Upper lobe of right lung (tissue), 1 donor: ENCODE measurements at places on chromosomes 4 and X. TPM values are rescaled to one million over a fixed set of nuclear protein-coding genes. Genes with fewer than 3 reads are reported as not detected.

GRCh38 chrX:13377550-13377934 lies 57.7 kb upstream of the ATXN3L start:
- DNase-seq: no peak
- peak overlapping the region; percentile 36 for H3K27ac ChIP-seq
- no peaks in the 10 kb centered on the region for H3K27me3 ChIP-seq
- H3K4me1 ChIP-seq: no peaks in the 10 kb centered on the region
- no peak overlapping the region for H3K4me3 ChIP-seq
- H3K36me3 ChIP-seq: no peaks in the 10 kb centered on the region

DNA sequence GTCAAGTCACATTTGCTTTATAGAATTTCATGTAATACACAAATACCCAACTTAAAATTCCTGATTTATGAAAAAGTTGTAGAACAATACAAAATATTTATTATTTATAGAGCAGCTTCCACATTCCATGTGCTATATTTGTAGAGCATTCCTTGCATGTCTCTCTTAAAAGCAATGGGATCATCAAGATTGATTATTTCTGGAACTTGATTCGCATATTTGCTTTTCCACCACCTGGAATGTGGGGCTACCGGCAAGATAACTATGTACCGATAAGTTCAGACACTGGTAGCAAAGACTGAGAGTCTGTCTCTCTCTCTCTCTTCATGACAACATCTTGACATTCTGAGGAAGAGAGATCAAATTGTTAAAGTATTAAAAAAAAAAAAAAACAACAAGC lies 59.3 kb downstream of the MAPK10 start:
- no peaks in the 10 kb centered on the region for H3K36me3 ChIP-seq
- no peak for DNase-seq
- H3K4me3 ChIP-seq: no peak overlapping the region
- H3K27ac ChIP-seq: no peak overlapping the region
- H3K27me3 ChIP-seq: no peaks in the 10 kb centered on the region
- H3K4me1 ChIP-seq: no peaks in the 10 kb centered on the region

DNA sequence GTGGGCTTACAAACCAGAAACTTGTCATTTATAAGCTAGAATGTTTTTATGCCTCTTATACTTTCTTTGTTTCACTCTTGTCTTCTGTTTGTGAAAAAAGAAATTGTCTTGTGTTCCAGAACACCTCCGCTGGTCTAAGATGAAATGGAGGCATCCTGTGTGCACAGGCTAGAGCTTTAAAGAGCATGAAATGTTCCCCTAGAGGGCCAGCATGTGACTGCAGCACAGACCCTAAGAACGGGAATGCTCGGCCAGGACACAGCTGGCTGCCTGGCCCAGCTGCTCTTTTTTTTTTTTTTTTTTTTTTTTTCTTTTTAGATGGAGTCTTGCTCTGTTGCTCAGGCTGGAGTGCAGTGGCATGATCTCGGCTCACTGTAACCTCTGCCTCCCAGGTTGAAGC lies 33.6 kb downstream of the SETD7 start:
- no peak overlapping the region for H3K27ac ChIP-seq
- no peak for DNase-seq
- H3K4me3 ChIP-seq: no peak overlapping the region
- no peaks in the 10 kb centered on the region for H3K27me3 ChIP-seq
- H3K4me1 ChIP-seq: no peaks in the 10 kb centered on the region
- H3K36me3 ChIP-seq: peaks cover 90% of the 10 kb centered on the region

DNA sequence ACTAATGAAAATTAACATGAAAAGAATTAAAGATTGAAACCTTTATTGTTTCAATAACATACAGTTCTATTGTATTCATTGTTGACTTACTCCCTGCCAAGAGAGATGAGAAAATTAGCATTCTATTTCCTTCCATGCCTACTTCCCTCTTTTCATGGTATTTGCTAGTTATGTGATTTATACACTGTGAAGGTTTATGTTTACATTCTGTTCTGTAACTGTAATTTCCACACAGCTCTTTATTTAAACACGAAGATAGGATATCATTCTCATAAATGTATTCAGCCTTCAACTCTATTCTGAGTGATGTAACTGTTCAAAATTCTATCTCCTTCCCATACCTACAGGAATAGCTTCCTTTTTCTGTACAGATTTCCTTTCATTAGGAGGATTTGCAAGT lies 6.6 kb downstream of the CCDC110 start:
- no peaks in the 10 kb centered on the region for H3K36me3 ChIP-seq
- no peak overlapping the region for H3K27ac ChIP-seq
- H3K4me1 ChIP-seq: no peaks in the 10 kb centered on the region
- H3K27me3 ChIP-seq: no peaks in the 10 kb centered on the region

DNA sequence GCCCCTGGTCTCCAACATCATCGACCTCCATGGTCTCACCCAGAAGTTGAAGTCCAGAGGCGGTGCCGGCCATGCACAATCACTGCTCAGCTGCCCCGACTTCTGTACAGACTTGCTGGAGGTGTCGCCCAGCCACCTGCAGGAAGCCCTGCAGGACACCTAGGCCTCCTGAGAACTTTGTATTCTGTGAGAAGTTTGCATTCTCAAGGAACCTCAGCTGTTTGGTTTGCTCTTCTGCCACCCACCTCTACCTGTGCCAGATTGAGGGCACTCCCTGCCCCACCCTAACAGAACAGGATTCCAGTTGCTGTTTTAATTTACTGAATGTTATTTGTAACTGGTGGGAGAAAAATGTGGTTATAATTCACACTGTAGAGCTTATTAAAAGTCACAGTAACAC lies 46.8 kb downstream of the TRIM61 start:
- H3K4me3 ChIP-seq: no peak overlapping the region
- H3K4me1 ChIP-seq: no peaks in the 10 kb centered on the region

GRCh38 chr4:75172551-75172950 lies 239.6 kb downstream of the PARM1 start:
- no peak overlapping the region for H3K27ac ChIP-seq
- no peak overlapping the region for H3K4me3 ChIP-seq
- no peak for DNase-seq
- H3K36me3 ChIP-seq: no peaks in the 10 kb centered on the region

GRCh38 chr4:26907731-26908599 lies 47.3 kb downstream of the STIM2 start:
- peaks cover 21% of the 10 kb centered on the region for H3K4me1 ChIP-seq
- H3K27me3 ChIP-seq: no peaks in the 10 kb centered on the region
- no peaks in the 10 kb centered on the region for H3K36me3 ChIP-seq
- H3K4me3 ChIP-seq: no peak overlapping the region
- DNase-seq: no peak

DNA sequence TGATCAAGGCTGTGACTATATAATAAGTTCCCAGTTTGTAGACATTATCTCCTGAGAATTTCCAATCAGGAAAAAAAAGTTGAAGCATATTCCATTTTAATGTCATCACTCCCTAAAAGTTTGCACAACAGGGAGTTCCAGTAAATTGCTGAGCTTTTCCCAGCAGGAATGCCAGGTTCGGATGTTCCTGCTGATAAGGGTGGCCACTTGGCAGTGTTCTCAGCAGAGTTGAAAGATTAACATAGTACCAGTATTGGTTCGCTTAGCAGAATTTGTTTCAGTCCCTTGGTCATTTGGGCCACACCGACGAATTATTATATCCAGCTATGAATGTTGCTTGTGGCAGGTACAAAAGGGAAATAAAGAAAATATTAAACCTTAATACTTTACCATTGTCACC lies 5.2 kb upstream of the CXCL2 start:
- H3K36me3 ChIP-seq: no peaks in the 10 kb centered on the region
- no peak overlapping the region for H3K4me3 ChIP-seq
- no peak overlapping the region for H3K27ac ChIP-seq
- peaks cover 7% of the 10 kb centered on the region for H3K4me1 ChIP-seq
- DNase-seq: no peak

- H3K27ac ChIP-seq: no peak overlapping the region
- no peak for DNase-seq
- no peaks in the 10 kb centered on the region for H3K4me1 ChIP-seq
- H3K27me3 ChIP-seq: no peaks in the 10 kb centered on the region
- no peak overlapping the region for H3K4me3 ChIP-seq
- H3K36me3 ChIP-seq: no peaks in the 10 kb centered on the region
Measured at GRCh38 chr4:11748164-11748872, 319.6 kb upstream of the HS3ST1 start.

DNA sequence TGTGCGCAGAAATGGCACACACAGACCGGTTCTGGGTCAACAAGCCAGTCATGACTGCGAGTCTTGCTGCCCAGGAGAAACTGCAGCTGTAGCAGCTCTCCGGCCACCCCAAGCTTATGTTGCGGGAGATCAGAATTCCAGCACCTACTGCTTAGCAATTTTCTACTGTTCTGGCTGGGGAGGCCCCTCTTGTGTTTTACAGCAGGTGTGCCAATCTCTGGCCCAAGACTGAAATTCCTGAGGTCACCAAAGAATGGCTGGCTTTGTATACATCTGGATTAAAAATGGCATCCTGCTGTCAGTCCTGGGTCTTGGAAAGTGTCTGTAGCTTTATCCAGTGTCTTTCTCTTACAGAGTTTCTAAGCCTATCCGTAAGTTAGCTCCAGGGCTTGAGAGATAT lies 68.9 kb upstream of the TRAM1L1 start:
- H3K27me3 ChIP-seq: no peaks in the 10 kb centered on the region
- no peaks in the 10 kb centered on the region for H3K36me3 ChIP-seq
- no peak for DNase-seq
- H3K4me3 ChIP-seq: no peak overlapping the region
- H3K4me1 ChIP-seq: no peaks in the 10 kb centered on the region
- H3K27ac ChIP-seq: no peak overlapping the region

GRCh38 chrX:18542905-18543304 lies 117.5 kb downstream of the CDKL5 start:
- H3K27me3 ChIP-seq: no peaks in the 10 kb centered on the region
- no peak overlapping the region for H3K4me3 ChIP-seq
- no peak for DNase-seq
- H3K36me3 ChIP-seq: no peaks in the 10 kb centered on the region
- H3K4me1 ChIP-seq: no peaks in the 10 kb centered on the region

DNA sequence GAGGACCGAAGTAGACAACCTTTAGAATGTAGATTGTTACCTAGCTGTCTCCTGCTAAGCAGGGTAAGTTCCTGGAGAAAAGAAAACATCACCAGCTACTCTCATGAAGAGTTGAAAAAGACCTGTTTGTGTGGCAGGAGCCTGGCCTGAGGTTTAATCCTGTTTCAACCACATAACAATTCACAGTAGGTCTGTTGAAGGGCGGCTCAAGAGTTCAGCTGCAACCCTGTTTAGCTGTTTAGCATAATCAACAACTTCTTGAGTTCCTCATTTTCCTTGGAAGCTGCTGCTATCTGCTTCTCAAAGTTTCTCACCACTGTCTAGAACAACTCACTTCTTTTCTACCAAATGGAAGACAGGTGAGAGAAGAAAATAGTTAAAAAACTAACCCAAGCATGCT lies 170.4 kb upstream of the TET2 start:
- no peaks in the 10 kb centered on the region for H3K27me3 ChIP-seq
- H3K27ac ChIP-seq: no peak overlapping the region
- no peaks in the 10 kb centered on the region for H3K36me3 ChIP-seq
- no peaks in the 10 kb centered on the region for H3K4me1 ChIP-seq
- DNase-seq: no peak
- no peak overlapping the region for H3K4me3 ChIP-seq

DNA sequence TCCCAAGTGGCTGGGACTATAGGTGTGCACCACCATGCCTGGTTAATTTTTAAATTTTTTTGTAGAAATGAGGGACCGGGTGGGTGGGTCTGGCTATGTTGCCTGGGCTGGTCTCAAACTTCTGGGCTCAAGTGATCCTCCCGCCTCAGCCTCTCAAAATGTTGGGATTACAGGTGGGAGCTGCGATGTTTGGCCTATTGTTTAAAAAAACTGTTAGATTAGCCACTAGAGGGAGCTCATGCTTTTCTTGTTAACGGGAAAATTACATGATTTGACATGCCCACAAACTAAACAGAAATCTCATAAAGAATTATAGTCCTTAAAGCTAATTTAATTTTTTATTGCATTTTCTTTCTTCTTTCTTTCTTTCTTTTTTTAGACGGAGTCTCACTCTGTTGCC lies 5.0 kb upstream of the SDAD1 start:
- H3K4me3 ChIP-seq: no peak overlapping the region
- H3K36me3 ChIP-seq: no peaks in the 10 kb centered on the region
- peaks cover 3% of the 10 kb centered on the region for H3K4me1 ChIP-seq
- no peak for DNase-seq
- H3K27ac ChIP-seq: no peak overlapping the region

DNA sequence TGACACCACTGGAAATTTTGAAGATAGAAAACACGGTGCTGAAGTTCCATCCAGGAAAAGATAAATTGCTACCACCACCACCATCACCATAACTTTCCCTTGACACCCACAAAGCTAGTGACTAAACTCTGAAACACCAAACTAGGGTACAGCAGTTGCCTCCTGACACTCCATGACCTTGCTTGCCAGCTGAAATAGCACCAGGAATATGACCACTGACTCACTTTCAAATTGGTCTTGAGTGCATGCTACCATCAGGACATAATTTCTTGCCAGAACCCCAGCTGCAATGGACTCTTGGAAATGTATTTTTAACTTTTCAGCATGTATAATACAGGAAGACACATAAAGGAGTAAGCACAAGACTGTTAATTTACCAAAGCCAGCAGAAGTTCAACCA lies 283.3 kb downstream of the CENPC start:
- no peaks in the 10 kb centered on the region for H3K4me1 ChIP-seq
- H3K27ac ChIP-seq: no peak overlapping the region
- DNase-seq: no peak
- H3K36me3 ChIP-seq: no peaks in the 10 kb centered on the region
- no peak overlapping the region for H3K4me3 ChIP-seq

GRCh38 chr4:30718021-30718542 lies 2.1 kb upstream of the PCDH7 start:
- peaks cover 21% of the 10 kb centered on the region for H3K4me1 ChIP-seq
- H3K27ac ChIP-seq: no peak overlapping the region
- no peak for DNase-seq
- peaks cover 50% of the 10 kb centered on the region for H3K27me3 ChIP-seq
- H3K36me3 ChIP-seq: no peaks in the 10 kb centered on the region

GRCh38 chrX:155870958-155871357 lies 10.2 kb upstream of the VAMP7 start:
- peaks cover 3% of the 10 kb centered on the region for H3K27me3 ChIP-seq
- no peak overlapping the region for H3K4me3 ChIP-seq
- no peaks in the 10 kb centered on the region for H3K36me3 ChIP-seq
- no peaks in the 10 kb centered on the region for H3K4me1 ChIP-seq

DNA sequence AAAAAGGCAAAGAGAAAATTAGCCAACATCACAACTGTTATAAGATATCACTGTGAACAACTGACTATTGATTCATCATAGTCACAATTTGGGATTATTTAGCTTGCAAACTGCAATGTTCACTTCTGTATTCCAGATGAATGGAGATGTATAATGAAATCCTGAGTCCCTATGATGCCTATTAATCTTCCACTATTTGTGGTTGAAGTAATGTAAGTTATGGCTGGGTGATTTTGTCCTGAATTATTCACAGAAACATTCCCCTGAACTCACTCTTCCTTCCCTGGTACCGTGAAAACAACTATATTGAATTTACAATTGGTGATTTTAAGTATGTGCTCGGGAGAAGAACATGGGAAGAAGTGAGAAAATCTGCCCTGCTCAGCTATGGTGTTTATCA lies 50.8 kb upstream of the NPFFR2 start:
- no peak overlapping the region for H3K4me3 ChIP-seq
- H3K4me1 ChIP-seq: no peaks in the 10 kb centered on the region
- no peaks in the 10 kb centered on the region for H3K36me3 ChIP-seq
- H3K27ac ChIP-seq: no peak overlapping the region
- no peaks in the 10 kb centered on the region for H3K27me3 ChIP-seq
- DNase-seq: no peak

Gene MUC7
- not detected for total RNA-seq

Gene FAM9B
- total RNA-seq: 0.52 TPM

Gene IL3RA
- 43.0 TPM for total RNA-seq

Gene PDGFC
- 31.3 TPM for total RNA-seq

Gene SPIN2A
- 0.69 TPM for total RNA-seq

Gene MFAP3L
- total RNA-seq: 9.6 TPM

Gene TKTL2
- not detected for total RNA-seq

Gene TRMT10A
- 5.0 TPM for total RNA-seq

Gene RPL34
- total RNA-seq: 993 TPM
